Naive B cell (primary cell): ENCODE measurements at places on chromosomes 4 and X. TPM values are rescaled to one million over a fixed set of nuclear protein-coding genes. Genes with fewer than 3 reads are reported as not detected.

Gene SMR3B
- not detected for polyA plus RNA-seq

Gene GASK1B
- 0.20 TPM for polyA plus RNA-seq

Gene MMGT1
- polyA plus RNA-seq: 10.9 TPM

Gene SSR4
- polyA plus RNA-seq: 319 TPM

Gene GABRE
- not detected for polyA plus RNA-seq

Gene NMU
- polyA plus RNA-seq: not detected

Gene NUDT10
- not detected for polyA plus RNA-seq

Gene CABS1
- polyA plus RNA-seq: not detected

Gene SPANXA1
- polyA plus RNA-seq: not detected

Gene PPAT
- polyA plus RNA-seq: 13.0 TPM

Gene CSAG2
- polyA plus RNA-seq: not detected
